Epithelial cell of proximal tubule (primary cell): ENCODE measurements at places on chromosomes 5 and 9.
A peak's percentile ranks its signal among the peaks of the same experiment; 100 is the strongest.

GRCh38 chr5:11502783-11503182 is 401.5 kb downstream of the CTNND2 start:
- DNase-seq, result no peak

- no peak for DNase-seq
These were observed 2.1 kb upstream of the HSPA4 start for GRCh38 chr5:133049726-133050048.

DNA sequence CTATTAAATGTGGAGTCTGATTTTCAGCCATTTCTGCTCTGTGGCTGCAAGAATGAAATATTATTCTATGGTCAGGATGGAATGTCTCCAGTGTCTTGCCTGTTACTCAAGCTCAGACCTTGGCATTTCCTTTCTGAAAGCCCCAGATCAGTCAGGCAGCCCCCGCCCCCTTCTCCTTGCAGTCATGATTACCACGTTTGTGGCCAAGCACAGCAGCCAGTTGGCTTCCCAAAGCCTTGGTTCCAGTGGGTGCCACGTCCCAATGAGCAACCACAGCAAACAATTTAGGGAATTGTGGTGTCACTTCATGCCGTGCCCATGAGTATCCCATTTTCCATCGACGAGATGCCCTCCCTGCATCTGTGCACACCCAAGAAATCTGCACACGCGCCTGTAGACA is 9.7 kb upstream of the OBP2A start:
- no peak for DNase-seq

DNA sequence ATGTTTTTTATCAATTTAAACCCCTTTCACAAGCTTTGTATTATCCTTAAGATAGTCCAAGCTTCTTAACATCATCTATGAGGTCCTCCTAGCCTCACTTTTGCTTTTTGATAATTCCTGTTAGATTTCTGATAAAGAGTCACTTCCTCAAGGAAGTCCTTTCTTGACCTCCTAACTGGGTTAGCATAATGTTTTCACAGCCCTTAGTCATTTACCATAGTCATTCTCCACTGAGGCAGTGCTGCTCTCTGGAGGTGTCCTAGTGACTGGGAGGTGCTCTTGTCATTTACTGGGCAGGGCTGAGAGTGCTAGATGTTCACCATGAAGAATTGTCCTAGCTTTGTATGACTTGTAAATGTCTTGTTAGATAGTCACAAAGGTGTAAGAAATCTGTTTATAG is 26.4 kb downstream of the TNPO1 start:
- no peak for DNase-seq

GRCh38 chr9:37583522-37584121 is 7.4 kb upstream of the FBXO10 start:
- DNase-seq, result no peak

DNA sequence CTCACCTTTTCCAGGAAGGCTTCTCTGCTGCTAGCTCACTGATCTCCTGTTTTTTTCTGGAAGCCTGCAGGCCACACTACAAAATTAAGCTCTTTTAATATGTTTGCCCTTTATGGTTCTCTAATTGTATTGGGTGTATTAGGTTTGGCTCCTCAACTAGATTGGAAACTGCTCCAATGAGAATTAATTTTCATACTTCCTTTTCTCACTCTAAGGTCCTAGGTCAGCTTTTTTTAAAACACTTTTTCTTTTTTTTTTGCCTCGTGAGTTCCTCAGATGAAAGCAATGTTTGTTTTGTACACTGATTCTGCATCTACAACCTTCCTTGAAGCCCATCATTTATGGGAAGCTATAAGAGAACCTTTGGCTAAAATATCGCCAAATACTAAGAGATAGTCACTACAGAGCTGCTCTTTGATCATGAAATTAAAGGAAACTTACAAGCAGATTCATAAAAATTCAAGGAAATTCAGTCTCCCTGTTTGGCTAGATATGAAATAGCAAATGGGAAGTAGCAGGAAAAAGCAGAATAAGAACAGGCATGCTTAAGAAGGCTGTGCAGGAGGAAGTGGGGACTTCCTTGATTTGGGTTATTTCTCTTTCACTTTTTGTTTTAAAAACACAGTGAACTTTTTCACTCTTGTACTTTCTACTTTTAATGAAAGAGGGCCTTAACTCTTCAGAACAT is 55.2 kb upstream of the FYB1 start:
- no peak for DNase-seq

GRCh38 chr9:22682536-22682935 is 235.9 kb downstream of the DMRTA1 start:
- DNase-seq, result no peak

DNA sequence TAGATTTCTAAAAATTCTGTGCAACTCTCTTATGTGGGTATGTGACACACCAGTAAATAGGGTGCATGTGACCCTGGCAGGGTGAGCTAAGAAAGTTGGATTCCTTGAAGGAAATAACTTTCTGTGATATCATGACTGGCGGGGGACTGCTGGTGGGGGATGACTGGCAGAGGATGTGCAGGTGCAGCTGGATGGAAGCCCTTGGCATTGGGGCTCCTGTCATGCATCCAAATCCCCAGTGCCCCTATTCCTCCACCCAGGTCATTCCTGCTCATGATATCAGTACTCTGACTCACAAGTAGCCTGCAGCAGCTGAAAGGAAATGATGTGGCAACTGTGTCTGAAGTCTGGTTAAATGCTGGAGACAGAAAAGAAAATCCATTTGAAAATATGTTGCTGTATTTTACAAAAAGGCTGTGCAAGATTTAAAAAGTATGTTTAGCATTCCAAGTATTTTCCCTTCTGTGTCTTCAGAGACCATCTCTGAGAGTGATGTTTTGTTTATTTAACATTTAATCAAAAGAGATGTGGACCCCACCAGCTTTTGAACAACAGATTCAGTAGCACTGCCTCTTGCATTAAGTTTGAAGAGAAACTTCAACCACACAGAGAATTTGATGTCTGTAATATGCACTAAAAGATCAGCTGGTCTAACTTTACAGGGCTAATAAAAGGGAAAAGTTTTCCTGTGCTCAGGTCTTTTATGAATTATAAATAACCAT is 17.9 kb upstream of the ZSWIM6 start:
- DNase-seq, result no peak

DNA sequence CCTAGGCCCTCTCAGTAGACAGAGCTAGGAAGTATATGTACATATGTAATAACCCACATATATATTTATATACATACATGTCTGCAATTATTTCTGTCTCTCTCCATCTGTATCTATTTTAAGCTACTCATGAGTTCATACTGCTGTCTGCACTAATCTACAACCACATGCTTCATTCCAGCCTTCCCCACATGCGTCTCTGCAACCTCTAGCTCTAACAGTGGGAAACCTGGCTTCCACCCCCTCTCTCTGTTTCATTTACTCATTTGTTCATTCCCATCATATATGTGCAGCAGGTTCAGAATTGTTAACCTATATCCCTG is 23.3 kb downstream of the DCANP1 start:
- no peak for DNase-seq

- DNase-seq, result no peak
These were observed 607.2 kb upstream of the CLINT1 start for GRCh38 chr5:158466191-158466590.

- no peak for DNase-seq
These were observed 10.9 kb downstream of the TMEM8B start for GRCh38 chr9:35839926-35840325.

DNA sequence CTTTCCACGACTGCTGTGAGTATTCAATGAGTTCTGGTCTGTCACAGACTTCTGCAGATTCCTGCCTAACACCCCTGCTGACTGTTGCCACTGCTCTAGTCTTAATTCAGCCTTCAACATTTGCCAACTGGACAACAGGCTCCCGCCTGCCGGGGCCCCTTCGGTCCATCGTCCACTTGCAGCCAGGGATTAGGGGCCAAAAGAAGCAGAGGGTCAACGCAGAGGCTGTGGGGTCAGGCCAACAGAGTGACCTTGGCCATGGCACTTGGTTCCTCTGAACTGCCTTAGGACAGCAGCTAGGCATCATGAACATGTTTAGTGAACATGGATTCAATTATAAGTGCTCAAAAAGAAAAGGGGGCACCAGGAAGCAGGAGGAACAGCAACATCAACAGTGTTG is 28.7 kb downstream of the MORN5 start:
- no peak for DNase-seq

GRCh38 chr5:147601652-147602051 is 91.8 kb upstream of the DPYSL3 start:
- no peak for DNase-seq

GRCh38 chr9:114634387-114634786 is 23.2 kb downstream of the TEX53 start:
- no peak for DNase-seq

- no peak for DNase-seq
These were observed at the start of gene FREM1 for GRCh38 chr9:14909961-14910805. Gene FREM1 (minus strand): TSS chr9:14910428. CDS start chr9:14868977, 41,451 bp downstream.

DNA sequence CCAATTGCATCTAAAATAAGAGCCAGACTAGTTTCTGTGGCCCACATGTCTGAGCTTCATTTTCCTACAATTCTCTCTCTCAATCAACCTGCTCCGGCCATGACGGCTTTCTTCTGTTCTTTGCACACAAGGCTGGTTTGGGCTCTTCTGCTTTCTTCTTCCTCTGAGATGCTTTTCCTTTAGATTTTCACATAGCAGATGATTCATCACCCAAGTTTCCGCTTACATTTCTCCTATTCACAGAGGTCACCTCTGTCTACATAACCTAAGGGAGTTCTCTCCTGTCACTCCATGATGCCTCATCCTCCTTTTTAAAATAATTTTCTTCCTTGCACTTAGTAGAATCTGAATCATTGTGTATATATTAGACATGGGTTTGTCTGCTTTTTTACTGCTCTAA is 334.6 kb upstream of the TUSC1 start:
- DNase-seq, result no peak

DNA sequence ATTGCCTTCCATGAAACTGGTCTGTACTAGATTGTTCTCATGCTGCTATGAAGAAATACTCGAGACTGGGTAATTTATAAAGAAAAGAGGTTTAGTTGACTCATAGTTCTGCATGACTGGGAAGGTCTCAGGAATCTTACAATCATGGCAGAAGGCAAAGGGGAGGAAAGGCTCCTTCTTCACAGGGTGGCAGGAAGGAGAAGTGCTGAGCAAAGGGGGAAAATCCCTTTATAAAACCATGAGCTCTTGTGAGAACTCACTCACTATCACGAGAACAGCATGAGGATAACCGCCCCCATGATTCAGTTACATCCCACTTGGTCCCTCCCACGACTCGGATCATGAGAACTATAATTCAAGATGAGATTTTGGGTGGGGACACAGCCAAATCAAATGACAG is 163.2 kb downstream of the RFK start:
- DNase-seq, result peak; percentile 23

GRCh38 chr5:29193972-29194371 is 1999.5 kb upstream of the CDH6 start:
- DNase-seq, result no peak

DNA sequence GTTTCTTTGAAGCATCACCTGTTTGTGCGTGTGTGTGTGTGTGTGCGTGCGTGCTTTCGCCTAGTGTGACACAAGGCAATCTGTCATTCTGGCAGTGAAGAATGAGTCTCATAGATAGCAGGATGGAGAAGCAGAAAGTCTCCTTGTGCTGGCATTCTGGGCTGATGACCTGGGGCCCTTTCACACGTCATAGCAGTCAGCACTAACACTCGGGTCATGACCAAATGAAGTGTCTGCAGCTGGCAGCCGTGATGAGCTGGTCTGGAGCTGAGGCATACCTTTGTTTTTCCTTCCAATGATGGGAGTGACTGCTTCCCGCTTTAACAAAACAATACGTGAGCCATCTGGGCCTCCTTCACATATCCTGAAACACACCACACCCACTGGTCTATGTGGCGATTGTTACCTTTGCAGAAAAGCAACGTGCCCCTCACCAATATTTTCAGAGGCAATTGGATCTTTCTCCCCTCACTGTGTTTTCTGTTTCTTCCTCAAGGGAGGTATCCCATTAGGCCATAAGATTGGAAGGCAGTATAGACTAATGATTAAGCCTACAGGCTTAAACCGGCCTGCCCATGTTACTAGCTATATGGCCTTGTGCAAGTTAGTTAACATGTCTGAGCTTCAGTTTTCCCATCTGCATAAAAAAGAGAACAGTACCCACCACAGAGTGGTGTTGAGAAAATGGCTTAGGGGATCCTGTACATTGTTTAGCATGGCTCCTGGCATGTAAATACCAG is 88.8 kb downstream of the SREK1 start:
- no peak for DNase-seq

DNA sequence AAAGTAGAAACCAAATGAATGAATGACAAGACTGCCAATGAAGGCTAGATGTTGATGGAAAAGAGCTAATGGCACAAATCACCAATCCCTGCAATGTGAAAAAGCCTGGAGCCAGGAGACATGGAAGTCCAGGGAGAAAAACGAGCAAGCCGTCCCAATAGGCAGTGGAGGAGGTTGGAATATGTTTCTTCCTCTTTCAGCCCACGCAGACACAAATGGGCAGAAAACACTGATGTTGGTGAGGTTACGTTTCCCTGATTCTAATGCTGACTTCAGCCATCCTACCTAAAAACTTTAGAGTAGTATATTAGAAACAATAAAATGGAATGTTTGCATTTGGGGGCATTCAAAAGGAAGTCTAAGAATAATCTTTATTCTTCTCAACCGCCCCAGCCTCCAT is 23.9 kb upstream of the KIF2A start:
- no peak for DNase-seq

DNA sequence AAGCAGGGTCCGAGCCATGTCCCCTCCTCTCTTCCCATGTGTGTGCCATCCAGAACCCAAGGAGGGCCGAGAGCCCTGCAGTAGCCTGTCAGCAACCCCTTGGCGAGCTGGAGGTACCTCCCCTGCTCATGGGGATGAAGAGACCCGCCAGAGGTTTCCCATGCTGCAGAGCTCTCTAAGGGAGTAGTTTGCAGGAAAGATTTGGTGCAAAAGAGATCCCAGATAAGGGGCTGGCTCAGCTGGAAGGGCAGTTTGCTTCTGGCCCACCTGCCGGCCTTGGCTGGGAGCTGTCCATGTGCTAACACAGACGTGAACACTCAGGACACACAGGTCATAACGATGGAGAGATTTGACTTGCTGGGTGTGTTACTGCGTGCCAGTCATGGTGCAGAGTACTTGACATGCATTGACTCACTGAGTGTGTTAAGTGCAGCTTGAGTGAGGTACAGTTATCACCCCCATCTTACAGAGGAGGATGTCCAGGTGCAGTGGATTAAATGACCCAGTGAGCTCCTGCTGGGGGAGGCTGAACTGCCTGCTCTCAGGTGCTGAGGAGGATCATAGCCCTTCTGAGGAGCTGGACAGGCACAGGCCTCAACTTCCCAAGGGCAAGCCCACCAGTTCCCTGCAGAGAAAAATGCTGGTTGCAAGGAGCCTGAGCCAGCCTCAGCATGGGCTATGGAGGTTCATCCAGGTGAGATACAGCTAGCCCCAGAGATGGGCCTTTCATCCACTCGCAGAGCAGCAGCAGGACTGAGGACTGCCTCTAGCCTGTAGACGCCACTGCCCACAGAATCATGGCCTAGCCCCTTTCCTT is 6.3 kb upstream of the SLC25A48 start:
- no peak for DNase-seq

GRCh38 chr5:107926121-107926520 is 255.4 kb upstream of the EFNA5 start:
- no peak for DNase-seq

DNA sequence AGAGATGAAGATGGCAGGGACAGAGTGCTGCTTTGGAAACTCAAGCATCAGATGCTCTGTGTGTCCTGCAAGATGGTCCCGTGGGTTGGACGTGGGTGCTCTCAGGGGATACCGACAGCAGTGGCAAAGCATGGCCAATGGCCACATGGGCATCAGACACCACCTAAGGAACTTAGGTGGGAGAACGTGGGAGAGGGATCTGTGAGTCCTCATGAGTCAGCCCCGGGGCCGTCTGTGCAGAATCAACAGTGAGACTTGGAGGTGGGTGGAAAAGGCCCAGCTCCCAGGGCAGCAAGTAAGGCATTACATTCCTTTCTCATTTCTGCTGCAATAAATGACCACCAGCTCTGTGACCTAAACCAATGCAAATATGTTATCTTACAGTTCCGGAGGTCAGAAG is 77.0 kb downstream of the RAD23B start:
- no peak for DNase-seq
